ENCODE measurements at places on chromosomes 3 and 15. TPM values are rescaled to one million over a fixed set of nuclear protein-coding genes. Genes with fewer than 3 reads are reported as not detected.

Gene BFSP2
- total RNA-seq, result not detected

Gene ADIPOQ
- total RNA-seq, result 213 TPM

Gene PPP1R14D
- not detected for total RNA-seq

Gene PTH1R
- total RNA-seq, result 14.3 TPM

Gene ANKRD63
- not detected for total RNA-seq

- no peak for DNase-seq
Observed at GRCh38 chr3:181329024-181329423, 339.5 kb upstream of the DNAJC19 start.

DNA sequence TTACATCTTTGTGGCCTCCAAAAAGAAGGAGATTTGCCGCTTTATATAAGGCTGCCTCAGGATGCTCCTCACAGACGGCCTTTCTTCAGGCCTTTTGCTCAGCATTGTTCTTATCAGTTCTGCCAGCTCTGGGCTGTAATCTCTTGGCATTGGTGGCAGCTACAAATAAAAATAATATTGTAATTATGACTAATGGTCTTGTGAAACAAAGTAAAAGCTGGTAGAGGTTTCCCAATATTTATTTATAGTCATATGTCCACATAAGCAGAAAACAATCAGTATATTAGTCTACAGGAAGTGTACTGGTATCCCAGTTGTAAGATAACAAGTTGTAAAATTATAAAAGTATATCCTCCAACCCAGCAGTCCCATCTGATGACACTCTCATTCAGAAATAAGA lies 7.3 kb downstream of the NEK4 start:
- DNase-seq, result no peak

GRCh38 chr3:100319951-100320350 lies 14.6 kb upstream of the NIT2 start:
- DNase-seq, result no peak

DNA sequence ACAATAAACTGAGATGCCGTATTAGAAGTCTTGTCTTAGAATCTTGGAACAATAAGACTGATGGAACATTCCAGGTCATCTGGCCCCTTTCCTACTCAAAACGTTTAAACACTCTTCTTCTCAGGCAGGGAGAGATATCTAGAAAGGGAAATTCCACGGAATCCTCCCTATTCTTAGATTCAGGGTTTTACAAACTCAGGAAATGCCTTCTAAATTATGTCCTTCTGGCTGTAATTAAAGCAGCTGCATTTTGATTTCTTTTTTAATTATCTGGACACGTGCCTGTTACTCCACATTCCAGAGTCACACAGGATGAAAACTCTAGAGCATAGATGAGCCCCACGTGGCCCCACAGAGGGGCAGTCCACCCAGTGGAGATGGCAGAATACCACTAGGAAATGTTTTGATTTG lies 41.5 kb upstream of the MTMR10 start:
- no peak for DNase-seq

DNA sequence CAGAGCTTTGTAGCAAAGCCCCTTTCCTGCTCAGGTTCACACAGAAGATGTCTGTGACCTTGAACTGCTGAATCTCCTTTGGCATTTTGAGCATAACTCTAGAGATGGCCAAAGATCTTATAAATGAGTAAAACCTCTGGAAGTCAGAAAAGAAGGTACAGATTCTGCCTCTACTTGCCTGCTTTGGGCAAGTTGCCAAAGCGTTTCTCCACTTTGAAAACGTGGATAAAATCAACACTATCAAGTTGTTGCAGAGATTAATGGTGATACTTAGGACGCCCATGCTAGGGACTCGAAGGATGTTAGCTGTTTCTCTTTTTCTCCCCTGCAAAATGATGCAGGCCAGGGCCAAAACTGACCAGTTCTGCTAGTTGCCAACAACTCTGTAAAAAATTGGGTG lies 68.0 kb upstream of the CMTM7 start:
- DNase-seq, result no peak

DNA sequence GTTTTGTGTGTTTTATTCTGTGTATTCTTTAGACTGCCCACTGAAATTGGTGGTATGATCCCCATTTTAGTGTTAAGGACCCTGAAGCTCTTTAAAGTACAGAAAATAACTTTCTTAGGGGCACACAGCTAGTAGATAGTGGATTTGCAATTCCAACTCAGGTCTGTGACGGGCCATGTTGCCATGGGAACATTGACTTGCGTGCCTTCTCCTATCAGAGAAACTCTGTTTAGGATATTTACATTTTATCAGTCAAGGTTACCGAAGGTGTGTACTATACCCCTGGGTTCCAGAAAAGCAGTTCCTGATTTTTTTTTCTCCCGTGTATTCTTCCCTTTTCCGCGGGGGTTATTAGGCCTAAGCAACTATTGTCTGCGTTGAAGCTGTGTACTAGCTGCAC lies 19.4 kb downstream of the MYZAP start:
- DNase-seq, result no peak

DNA sequence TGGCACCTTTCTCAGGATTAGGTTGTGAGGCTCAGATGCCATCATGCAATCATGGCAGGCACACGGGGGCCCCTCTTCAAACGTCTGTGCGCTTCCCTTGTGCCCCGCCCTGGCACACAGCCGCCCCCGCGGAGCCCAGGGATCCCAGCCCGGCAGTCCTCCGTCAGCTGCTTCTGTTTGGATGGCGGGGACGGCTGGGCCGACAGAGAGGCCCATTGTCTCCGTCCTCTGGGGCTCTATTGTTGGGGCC lies 849 bp upstream of the HDAC11 start:
- DNase-seq, result no peak

DNA sequence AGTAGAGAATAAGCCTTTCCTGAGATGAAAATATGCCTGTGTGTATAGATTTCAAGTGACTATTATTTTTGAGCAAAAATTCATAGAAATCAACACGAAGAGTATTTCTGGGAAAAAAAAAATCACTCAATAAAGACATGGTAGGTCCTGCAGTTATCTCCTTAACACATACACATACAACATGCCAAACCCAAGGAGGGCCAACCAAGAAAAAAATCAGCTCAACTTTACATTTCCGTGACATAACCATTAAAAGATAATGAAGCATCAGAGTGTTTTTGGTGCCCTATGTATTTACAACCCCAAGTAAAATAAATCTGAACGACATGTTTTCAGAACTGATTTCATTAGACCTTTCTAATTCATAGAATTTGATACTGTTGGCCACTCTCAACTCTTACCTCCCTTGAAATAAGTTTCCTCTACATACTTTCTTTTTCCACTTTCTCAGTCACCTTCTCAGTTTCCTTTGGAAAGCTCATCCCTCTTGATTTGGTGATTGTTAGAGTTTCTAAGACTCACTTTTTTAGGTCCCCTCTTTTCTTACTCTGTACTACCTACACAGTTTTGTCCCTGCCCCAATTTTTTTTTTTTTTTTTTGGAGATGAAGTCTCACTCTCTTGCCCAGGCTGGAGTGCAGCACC lies 162.3 kb downstream of the TBL1XR1 start:
- no peak for DNase-seq

DNA sequence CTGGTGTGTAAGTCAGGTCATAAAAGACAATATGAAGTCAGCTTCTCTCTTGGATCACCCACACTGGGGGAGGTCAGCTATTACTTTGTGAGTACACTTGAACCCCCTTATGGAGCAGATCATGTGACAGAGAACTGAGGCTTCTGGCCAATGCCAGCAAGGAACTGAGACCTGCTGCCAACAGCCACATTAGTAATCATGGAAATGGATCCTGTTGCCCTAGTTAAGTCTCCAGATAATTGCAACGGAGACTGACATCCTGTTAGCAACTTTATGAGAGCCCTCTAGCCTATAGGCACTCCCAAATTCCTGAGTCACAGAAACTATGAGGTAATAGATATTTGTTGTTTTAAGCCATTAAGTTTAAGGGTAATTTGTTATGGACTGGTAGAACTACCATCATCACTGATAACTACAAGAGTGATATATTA lies 110.4 kb upstream of the GMNC start:
- no peak for DNase-seq

DNA sequence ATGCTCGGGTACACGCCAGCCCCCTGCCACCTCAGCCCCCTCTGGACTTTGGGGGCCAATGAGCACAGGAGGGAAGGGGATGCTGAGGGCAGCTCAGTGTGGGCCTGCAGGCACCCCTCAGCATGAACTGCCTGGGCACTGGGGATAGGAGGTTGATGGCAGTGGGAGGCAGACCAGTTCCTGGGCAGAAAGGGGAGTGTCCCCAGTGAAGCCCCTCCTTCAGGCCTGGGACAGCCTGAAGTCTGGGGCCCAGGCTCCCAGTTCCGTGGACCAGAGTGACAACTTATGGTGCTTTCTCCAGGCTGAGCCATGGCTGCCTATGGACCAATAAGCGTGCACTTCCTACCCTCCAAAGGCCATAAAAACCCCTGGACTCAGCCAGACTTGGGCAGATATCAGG lies 63.3 kb upstream of the IMPG2 start:
- DNase-seq, result no peak

DNA sequence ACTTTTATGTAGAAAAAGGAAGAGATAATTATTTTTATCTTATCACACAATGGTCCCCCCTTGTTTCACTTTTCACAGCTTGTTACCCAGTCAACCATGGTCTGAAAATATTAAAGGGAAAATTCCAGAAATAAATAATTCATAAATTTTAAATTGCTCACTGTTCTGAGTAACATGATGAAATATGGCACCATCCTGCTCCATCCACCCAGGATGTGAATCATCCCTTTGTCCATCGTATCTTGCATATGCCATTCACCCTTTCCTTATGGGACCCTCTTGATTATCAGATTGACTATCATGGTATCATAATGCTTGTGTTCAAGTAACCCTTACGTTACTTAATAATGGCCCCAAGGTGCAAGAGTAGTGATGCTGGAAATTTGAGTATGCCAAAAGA lies 43.7 kb downstream of the ANKRD28 start:
- no peak for DNase-seq

- no peak for DNase-seq
Observed at GRCh38 chr3:6512172-6512800, 348.6 kb upstream of the GRM7 start.

DNA sequence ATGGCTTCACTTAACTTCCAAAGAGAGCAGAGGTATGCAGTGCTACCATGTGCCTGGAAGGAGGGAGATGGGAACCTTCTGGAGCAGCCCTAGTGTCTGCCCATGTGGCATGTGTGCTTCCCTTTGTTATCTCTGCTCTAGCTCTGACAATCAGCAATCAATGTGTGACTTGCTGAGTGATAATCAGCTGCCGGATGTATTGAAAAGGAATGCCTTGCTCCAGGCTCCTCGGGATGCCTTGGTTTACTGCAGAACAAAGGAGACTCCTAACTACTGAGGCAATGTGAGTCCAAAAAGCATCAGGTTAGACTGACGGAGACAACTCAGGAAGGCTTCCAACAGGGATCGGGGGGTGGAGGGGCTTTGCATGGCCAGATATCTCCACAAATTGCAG lies 36.0 kb upstream of the CORO2B start:
- DNase-seq, result no peak

Measured in tibial nerve (tissue), 4 donors.